GDM1 (cell line): ENCODE measurements at places on chromosomes 3 and 15.

GRCh38 chr3:57992452-57993213, 15.6 kb upstream of the FLNB start:
- no peak for DNase-seq

- DNase-seq: no peak
These were observed 8.9 kb downstream of the RNF7 start for GRCh38 chr3:141746962-141747361.

DNA sequence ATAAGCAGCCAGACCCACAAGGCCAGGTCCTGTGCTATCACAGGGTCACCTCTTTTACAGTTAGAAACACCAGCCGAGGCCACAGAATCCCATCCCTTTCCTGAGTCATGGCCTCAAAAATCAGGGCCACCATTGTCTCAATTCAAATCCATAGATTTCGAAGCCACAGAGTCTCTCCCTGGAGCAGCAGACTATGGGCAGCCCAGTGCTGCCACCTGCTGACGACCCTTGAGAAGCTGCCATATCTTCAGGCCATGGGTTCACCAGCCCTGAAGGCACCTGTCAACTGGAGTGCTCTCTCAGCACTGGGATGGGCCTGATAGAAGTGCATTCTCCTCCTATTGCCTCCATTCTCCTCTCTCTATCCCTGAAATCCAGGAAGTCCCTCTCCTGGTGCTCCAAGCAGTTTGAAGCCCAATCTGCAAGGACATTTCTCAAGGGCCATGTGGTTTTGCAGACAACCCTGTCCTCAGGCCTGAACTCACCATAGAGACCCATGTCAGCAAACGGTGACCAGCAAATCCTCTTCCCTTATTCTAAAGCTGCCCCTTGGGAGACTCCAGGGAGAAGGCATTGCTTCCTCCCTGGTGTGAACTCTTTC, 39.6 kb downstream of the TGM4 start:
- peak; percentile 32 for DNase-seq

DNA sequence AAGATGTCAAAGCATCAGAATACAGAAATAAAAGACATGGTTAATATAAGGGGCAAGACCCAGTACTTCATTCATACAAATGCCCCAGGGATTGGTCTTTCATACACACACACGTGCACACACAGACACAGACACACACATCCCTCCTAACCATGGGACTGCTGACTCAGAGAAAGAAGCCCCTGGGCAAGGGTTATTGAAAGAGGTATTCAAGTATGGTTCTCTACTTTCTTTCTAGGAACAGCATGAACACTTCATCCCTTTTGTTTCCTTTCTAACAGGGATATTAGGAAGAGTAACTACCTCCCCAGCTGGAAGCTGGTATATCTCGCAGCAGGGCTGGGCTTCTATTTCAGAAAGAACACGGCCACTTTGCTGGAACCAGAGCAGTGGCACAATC, 33.2 kb upstream of the ZFAND6 start:
- no peak for DNase-seq

DNA sequence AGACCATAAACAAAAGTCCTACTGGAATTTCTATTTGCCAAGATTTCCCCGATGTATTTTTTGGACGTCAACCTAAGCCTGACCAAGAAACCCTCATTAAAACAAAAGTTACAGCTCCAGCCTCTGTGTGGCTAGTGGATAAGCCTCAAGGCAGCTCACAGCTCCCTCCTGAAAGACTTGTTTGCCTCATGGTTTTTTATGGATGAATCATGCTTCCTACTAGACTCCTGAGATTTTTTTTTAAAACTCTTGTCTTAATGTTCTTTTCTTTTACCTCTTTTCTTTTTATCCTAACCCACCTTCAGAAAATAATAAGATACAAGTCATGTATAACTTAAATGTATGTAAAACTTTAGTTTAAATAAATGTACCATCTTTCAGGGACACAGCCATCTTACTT, 52.4 kb downstream of the SUCNR1 start:
- no peak for DNase-seq

- no peak for DNase-seq
These were observed 227.2 kb upstream of the NANOGP8 start for GRCh38 chr15:35312344-35312743.

- DNase-seq: no peak
These were observed 60.9 kb downstream of the ARNT2 start for GRCh38 chr15:80464951-80465625.

- no peak for DNase-seq
These were observed 239.0 kb upstream of the LRTM1 start for GRCh38 chr3:55166576-55167555.

DNA sequence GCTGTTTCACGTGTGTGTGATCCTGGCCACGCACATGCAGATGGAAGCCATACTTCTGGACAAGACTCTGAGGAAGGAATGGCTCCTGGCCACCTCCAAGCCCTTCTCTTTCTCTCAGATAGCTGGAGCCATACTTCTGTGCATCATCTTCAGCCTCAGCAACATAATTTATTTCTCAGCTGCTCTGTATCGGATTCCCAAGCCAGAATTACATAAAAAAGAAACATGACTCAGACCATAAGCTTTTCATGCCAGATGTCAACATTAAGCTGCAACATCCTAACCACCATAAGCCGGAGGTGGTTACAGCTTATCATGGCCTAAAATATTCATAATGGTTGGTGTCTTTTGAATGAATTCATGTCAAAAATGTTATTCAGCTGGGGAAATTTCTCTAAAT, 10.6 kb upstream of the KIF23 start:
- DNase-seq: no peak
